Transverse colon (tissue), 4 donors: ENCODE measurements at places on chromosomes 6 and 20. TPM values are rescaled to one million over a fixed set of nuclear protein-coding genes. Genes with fewer than 3 reads are reported as not detected.

The SLC17A1 gene
- not detected for total RNA-seq

The SMPDL3A gene
- total RNA-seq = 10.1 TPM

The FUT9 gene
- total RNA-seq = not detected

The SLC17A2 gene
- total RNA-seq = not detected

The SLC32A1 gene
- total RNA-seq = not detected

The KCNB1 gene
- 1.9 TPM for total RNA-seq

The OTOR gene
- not detected for total RNA-seq

DNA sequence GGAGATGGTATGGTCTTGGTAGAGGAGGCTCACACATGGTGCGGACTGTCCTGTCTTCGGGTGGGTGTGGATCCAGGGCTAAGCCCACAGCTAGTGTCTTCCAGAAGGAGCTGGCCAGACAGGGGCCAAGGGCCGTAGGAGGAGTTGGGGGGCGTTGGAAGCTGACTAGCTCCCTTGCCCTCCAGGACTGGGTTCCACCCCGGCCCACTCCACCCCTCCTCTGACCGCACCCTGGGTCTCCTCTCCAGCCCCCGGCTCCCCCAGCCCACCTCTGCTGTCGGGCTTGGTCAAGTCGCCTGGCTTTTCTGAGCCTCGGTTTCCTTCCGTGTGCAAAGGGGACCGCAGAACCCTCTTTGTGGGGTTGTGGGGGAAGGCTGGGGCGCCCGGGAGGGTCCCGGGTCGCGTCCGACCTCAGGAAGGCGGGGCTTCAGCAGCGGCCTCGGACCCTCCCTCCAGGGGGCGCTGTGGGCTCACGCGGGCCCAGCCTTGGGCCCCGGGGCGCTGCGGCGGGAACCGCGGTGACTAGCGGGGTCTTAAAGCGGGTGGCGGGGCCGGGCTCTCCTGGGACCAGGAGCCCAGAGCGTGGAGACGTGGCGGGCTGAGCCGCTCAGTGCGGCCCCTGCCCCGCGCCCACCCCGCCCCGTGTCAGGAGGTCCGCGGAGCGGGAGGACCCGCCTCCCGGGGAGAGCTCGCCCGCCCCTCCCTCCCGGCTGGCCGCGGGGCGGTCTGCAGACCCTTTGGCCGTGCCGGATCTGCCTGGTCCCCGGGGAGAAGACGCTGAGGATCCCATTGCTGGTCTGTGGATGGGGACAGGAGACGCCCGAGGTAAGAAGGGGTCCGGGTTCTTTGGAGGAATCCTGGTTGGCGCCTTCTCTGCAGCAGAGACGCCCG lies 5.4 kb downstream of the NPBWR2 start:
- DNase-seq = peak; percentile 41

GRCh38 chr6:72495441-72495840 lies 126.4 kb upstream of the KCNQ5 start:
- no peak for DNase-seq

- DNase-seq = no peak
These were observed 13.1 kb downstream of the TNFAIP3 start for GRCh38 chr6:137879885-137880745.

DNA sequence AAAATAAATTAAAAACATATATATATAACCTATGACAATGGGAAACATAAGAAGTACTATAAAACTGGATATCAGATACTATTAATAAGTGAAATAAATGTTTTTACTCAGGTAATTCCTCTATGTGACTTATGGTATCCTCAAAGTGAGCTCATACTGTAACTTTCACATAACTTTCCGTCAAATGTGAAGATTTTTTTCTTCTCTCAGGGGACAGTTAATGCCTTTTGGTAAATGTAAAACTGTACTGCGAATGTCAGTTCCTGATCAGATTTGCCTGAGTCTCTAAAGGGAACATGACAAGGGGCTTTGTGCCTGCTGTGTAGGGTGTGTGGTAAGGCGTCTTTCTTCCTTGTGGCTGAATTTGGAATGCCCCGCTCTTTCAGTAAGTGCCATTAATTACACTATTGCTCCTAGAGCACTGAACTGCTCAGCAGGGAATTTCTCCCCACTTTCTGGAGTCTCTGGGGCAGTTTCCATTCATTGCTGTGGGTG lies 271.8 kb downstream of the PRL start:
- DNase-seq = no peak

GRCh38 chr20:22460803-22461202 lies 123.6 kb downstream of the FOXA2 start:
- DNase-seq = no peak

DNA sequence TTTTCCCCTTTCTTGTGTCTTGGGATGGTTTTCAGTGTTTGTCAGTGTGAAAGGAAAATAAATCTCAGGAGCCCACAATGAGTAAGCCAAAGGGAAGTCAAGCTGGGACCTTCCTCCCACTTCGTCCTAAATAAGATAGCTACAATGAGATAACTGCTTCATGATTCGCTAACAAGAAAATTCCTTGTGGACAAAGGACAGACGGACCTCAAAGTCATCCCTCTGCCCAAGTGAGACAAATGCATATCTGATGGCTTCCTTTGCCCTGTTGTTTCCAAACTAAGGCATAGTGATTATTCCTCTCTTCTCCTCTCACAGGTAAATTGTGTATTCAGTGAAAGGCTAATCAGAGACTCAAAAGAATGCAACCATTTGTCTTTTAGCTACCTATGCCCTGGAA lies 26.1 kb upstream of the ADTRP start:
- no peak for DNase-seq

GRCh38 chr20:1264727-1265126 lies 1.4 kb upstream of the SNPH start:
- no peak for DNase-seq

DNA sequence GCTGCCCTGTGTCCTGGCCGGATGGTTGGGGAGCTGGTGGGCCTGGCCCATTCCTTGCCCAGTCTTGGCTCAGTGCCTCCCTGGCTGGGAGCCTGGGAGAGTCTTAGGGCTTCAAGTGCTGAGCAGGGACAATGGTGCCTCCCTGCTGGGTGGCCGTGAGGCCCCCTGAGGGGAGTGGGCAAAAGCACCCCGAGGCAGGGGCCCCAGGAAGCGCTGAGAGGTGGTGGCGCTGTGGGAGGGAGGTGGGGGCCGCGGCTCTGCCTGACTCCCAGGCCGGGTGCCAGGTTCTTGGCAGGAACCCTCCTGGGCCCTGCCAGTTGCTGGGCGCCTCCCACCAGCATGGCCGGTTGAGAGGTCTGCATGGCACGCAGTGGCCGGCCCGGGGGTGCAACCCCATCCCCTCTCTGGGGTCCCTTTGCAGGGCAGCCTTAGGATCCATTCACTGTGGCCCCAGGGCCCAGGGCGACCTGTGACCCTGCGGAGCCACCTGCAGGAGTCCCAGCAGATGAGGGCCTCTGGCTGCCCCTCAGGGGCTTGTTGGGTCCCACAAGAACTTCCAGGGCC lies 9.2 kb upstream of the RPS21 start:
- no peak for DNase-seq

GRCh38 chr6:164612751-164613150 lies 696.7 kb downstream of the C6orf118 start:
- no peak for DNase-seq

DNA sequence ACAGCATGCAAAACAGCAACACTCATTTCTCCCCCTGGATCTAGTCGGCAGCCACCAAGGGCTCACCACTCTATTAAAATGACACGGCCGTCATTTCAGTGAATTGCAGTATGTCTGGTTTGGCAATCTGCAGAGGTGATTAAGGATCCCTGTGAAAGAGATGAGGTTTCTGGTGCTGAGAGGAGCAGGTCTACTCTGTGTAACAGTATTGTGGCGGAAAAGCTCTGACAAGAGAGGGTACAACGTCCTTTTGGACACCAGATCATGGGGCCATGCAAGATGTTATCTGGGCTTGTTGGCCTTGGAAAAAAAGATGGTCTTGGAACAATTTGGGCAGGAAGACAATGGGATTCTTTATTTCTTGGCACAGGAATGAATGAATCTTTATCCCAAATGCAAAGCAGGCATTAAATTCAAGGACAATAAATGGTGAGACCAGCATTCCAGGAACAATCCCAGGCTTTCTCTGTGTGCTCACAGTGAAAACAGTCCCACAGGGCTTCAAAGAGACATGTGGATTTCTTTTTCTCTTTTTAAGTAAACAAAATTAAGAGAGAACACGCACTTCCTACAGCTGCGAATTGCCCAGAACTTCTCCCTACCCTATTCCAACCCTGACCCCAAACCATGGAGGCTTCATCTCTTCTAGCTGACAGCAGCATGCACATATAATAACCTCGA lies 33.7 kb upstream of the ADGRF1 start:
- no peak for DNase-seq

DNA sequence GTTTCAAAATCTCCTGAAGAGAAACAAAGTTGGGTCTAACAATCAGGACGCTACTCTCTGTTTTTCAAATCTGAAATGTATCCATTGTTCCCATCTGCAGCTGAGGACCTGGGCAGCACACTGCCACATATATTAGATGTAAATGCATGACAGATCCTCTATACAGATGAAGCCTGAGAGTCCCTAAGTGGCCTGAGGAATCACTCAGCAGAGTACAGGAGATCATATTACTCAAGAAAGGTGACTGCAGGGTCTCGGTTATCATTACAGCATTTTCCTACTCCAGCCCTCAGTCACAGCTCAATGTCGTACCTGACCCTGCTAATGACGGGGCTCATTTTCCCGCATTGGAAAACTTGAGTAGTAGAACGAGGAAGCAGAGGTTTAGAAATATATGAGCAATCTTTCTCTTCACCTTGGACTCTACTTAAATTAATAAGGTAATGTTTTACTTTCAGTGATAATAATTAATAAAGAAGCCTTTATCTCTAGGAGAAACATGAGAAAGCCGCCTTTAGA lies 256.2 kb upstream of the IRAK1BP1 start:
- no peak for DNase-seq
